ENCODE measurements at places on chromosomes 4 and X.

GRCh38 chrX:46597771-46598170, 24.2 kb downstream of the CHST7 start:
- no peak for DNase-seq

- DNase-seq = no peak
Observed at GRCh38 chr4:81019006-81019405, 11.5 kb upstream of the BMP3 start.

DNA sequence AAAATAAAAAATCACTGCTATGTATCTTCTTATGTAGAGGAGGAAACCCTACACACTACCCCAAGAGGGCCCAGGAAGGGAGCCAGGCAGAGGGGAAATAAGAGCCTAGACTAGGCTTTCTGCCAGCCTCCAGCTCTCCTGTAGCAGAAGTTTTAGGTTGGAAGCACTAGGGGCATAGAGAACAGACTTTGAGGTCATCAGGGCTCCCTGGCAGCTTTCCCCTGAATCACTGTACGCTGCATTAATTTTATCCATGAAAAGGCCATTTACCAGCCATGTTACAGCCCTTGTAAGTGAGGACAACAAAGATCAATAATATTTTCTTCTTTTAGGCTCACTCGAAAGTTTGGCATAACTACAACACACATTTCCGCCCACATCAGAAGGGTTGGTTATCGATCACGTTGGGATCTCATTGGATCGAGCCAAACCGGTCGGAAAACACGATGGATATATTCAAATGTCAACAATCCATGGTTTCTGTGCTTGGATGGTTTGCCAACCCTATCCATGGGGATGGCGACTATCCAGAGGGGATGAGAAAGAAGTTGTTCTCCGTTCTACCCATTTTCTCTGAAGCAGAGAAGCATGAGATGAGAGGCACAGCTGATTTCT, 24.7 kb downstream of the RPL9 start:
- no peak for DNase-seq

DNA sequence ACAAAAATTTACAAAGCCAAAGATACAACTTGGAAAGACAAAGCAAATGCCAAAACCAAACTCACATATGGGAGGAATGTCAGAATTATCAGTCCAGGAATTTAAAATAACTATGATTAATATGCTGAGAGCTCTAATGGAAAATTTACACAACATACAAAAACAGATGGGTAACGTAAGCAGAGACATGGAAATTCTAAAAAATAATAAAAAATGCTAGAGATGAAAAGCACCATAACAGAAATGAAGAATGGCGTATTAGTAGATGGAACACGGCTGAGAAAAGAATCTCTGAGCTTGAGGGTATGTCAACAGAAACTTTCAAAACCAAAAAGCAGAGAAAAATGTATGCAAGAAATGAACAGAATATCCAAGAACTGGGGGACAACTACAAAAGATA, 4.1 kb upstream of the MANBA start:
- DNase-seq = no peak

- no peak for DNase-seq
Observed at GRCh38 chr4:40349561-40350198, 14.5 kb downstream of the CHRNA9 start.

DNA sequence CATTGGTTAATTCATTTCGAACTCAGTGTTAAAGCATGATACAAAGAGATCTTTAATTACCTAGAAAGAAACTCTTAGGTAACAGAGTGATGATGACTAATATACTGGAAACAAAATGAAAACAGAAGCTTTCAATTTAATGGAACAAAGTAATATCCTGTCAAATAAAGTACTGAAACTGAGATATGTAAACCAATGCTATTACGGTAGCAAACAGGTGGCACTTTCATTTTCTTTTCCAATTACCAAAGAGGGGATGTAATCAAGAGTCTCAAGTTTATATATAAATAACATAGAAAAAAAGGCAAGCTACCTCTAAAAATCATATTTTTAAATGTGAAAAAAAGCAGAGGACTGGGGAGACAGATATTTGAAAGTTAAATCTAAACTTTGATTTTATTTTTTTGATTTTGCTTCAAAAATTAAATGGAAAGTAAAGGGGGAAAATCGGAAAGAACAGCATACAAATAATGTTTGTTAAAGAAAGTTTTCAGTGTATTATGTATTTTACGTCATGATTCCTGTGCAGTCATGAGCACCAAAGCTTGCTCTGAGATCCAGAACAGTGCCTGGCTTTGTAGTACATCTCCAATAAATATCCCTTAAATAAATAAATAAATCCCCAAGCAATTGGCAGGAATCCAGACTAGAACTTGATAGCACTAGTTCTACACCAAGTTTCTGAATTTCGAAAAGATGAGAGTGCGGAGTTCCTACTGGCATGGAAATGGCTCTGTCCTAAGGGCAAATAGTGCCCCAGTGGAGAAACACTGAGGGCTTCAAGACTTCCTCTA, 25.0 kb upstream of the RAPGEF2 start:
- no peak for DNase-seq

GRCh38 chrX:56728321-56728720, 722 bp upstream of the NBDY start:
- no peak for DNase-seq

GRCh38 chrX:40952855-40953254, 132.4 kb upstream of the USP9X start:
- no peak for DNase-seq

DNA sequence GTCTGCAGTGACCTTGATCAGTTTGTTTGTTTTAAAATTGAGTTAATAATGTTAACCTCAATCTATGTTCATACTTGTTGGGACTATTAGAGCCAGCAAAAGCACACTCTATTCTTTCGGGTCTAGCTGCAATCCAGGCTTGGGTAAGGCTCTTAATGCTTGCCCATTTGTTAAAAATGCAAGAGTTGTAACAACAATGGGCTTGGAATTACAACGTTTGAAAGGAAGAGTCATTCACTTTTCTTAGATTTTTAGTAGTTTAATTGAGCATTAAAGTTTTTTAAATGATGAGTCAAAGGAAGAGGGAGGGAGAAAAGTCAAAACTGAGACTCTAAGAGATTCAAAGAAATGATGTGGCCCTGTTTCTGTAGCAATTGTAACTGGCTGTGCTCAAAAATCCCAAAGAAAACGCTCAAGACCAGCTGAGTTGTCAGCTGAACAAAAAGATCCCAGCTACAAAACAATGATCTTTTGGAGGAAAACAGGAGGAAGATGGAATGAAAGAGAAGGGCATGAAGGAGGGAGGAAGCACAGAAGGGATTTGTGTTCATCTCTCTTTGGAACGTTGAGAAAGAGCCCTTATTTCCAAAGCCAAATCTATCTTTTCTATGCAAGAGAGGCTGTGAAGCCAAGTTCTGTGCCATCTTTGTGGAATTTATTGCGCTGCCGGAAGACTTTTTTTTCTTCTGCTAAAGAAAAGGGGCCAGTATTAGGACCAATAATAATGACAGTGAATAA, 5.5 kb downstream of the SCD5 start:
- no peak for DNase-seq

GRCh38 chrX:140157611-140158010, 192.3 kb upstream of the CXorf66 start:
- no peak for DNase-seq

DNA sequence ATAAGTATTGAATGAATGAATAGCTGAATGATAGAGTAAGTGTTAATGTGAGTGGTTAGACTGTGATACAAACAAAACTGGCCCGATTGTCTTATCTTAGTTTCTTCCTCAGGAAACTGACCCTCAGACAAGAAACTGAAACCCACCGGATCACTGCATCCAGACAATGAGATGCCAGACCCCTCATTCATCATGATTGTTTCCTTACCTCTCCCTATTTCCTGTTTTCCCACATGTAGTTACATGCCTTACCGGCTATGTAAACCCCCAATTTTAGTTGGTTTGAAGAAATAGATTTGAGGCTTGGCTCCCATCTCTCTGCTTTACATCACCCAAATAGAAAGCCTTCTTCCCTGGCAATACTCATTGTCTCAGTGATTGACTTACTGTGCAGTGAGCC, 218.9 kb upstream of the PPP1R2C start:
- DNase-seq = no peak

DNA sequence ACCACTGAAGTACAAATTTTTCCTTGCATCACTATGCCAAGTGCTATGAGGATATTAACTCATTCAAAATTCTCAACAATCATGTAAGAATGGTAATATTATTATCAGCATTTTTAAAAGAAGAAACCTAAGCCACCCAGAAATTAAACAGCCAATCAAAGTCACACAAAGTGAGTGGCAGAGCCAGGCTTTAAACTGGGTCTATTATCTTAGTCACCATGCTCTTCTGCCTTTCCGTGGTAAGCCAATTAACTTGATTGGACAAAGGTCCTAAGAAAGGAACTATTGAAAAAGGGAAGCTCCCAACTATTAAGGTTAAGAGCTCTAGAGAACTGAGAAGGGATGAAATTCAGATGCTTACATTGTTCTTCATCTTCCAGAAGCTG, 111.5 kb downstream of the ASB9 start:
- DNase-seq = no peak

DNA sequence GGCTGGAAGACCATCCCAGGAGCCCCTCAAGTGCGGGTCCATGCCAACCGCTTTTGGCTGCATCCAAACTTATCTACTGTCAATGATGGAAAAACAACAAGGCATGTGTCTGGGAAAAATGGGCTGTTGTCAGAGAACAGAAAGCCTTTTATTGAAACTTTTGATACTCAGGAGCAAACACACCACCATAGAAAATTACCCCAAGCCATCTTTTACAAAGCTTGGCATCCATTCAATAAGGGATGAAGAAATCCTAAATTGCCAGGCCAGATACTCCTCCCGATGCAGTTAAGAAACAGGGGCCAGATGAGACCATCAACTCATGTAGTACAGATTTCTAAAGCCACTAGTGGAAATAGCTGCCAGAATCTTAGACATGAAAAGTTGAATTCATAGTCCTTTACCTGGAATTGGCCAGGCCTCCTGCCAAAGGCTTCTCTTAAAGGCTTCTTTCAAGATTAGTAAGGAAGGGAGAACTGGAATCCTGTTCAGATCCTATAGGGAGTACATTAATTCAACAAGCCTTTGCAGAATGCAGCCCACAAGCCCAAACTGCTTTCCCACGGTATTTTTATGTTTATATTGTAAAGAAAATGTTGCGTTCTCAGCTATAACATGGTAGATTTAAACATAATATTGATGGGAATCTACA, 145.4 kb upstream of the MAP3K15 start:
- no peak for DNase-seq

DNA sequence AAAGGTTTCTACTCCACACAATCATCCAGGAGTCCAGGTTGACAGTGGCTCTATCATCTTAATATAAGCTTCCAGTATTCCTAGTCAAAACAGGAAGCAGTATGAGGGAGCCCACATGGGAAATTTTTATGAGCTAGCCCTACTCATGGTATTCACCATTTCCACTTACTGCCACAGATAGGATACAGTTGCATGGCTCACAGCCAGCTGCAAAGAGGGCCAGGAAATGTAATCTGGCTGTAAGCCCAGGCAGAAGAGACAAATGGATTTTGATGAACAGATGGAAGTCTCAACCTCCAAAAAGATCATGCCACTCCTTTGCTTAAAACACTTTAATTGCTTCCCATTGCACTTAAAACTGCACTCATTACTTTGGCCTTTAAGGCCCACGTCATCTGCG, 150.6 kb downstream of the ADAMTS3 start:
- DNase-seq = no peak

DNA sequence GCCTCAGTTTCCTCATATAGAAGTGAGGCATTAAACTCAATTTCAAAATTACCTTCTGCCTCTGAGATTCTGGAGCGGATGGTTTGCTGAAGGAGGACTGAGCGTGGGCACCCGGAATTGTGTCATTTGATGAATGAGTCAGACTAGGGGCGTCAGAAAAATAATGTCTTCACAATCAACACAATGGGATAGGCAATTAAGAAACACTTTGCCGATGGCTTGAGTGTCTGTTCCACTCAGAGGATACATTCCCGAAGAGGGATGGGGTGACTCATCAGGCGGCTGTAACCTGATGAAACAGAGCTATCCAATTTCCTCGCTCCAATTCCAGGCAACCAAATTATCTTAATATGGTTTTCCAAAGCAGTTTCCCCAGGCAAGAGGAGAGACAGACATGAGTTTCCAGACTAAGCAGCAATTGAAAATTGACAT, 1.2 kb upstream of the CHRNA9 start:
- no peak for DNase-seq

DNA sequence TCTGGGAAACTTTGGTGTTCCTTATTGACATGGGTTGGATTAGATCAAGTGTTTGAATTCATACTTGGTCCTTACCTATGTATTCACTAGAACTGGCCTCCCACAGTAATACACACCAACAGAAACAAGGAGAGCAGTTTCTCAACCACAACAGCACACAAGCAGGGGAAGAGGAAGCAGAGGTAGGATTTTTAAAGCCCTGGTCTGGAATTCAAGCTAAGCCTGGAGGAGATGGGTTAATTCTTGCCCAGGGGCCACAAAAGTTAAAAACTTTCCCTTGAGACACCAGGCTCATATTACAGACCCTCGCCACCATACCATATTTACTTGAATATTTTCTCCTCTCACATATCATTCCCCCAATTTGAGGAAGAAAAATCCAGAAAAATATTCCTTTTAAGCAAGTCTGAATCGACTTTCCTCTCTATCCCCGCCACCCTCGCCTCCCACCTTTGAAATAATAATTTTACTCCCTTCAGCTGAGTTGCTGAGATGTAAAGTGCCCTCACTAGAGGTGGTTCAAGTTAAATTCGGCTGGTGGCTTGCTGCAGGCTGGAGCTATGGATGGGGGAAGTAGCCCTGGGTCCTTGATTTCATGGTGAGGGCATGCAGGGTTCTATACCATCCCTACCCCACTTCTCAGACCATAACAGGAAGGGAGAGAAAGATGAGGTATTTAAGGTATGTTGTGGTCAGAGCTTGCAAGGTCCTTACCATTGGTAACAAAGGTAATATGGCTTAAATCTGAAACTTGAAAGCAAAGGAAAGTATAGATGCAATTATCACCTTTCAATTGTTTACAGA, 440.2 kb downstream of the INPP4B start:
- no peak for DNase-seq

GRCh38 chrX:18464499-18464898, 39.1 kb downstream of the CDKL5 start:
- DNase-seq = no peak

DNA sequence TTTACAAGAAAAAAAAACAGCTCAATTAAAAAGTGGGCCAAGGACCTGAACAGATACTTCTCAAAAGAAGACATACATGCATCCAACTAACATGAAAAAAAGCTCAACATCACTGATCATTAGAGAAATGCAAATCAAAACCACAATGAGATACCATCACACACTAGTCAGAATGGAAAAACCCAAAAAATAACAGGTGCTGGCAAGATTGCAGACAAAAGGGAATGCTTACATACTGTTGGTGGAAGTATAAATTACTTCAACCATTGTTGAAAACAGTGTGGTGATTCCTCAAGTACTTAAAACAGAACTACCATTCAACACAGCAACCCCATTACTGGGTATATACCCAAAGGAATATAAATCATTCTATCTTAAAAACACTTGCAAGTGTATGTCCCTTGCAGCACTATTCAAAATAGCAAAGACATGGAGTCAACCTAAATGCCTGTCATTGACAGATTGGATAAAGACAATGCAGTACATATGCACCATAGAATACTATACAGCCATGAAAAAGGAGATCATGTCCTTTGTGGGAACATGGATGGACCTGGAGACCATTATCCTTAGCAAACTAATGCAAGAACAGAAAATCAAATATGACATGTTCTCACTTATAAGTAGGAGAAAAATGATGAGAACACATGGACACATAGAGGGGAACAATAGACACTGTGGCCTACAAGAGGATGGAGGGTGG, 97.6 kb downstream of the RAB28 start:
- DNase-seq = no peak

Data from activated CD4-positive, alpha-beta T cell treated with anti-CD3 and anti-CD28 coated beads for 4 hours (primary cell).